ENCODE measurements at places on chromosomes 7 and 10. TPM values are rescaled to one million over a fixed set of nuclear protein-coding genes. Genes with fewer than 3 reads are reported as not detected.

GRCh38 chr10:5611899-5612680 lies 54.3 kb downstream of the ASB13 start:
- DNase-seq, result peak; percentile 48

- DNase-seq, result peak; percentile 19
These were observed 534 bp upstream of the ACBD5 start for GRCh38 chr10:27241010-27241651.

DNA sequence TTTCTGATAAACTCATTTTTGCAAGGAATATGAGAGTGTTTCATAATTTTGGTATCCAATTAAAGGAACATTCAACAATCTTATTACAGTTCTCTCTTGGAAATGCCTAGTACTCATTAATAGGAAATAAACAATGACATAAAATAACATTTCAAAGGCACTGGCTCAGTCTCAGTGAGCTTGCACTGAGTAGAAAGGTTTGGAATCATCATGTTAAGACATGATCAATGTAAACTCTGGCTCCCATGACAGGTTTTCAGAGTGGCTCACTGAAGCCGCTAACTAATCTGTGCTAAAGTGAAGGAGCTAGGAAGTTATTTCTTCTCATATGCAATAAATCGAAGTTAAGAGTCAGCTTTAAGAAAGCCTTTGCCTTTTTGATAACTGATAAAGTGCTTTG lies 203.3 kb upstream of the HGF start:
- peak; percentile 55 for DNase-seq

DNA sequence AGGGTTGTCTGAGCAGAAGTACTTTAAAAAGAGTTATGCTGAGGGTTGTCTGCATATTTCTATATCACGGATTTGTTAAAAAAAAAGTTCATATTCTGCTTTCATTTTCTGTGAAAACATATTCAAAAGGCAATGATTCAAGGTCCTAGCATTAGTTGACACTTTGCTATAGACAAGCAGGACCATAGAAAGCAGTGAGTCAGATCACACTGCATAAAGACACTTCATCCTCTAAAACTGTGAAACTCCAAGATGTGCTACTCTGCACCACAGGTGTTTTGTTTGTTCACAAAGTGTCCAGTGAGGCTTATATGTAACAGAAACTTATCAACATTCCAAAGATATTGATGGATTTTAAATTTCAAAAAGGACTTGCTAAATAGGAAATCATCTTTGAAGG lies 47.0 kb downstream of the SPAM1 start:
- no peak for DNase-seq

- DNase-seq, result no peak
These were observed 539.4 kb upstream of the MGMT start for GRCh38 chr10:128927497-128928161.

TSPAN15 gene
- 12.1 TPM for total RNA-seq

All from bronchial epithelial cell (primary cell).